ENCODE measurements at places on chromosomes 6 and 20.

DNA sequence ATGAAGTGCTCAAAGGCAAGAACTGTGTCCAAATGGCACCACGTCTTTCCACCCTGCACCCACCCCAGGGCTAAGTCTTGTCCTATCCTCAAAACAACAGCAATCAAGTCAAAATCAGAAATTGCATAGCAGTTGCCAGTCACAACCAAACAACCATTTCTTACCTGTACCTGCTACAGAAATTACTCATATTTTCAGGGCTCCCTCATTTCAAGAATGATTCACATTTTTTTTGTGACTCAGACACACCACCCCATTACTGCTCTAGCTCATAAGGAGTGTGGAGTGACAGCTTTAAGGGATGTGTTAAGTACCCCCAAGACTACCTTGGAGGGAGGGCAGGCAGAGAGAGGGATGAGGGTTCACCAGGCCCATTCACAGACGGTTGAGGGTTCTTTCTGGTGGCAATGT is 111.7 kb downstream of the TRERF1 start:
- no peak for DNase-seq

DNA sequence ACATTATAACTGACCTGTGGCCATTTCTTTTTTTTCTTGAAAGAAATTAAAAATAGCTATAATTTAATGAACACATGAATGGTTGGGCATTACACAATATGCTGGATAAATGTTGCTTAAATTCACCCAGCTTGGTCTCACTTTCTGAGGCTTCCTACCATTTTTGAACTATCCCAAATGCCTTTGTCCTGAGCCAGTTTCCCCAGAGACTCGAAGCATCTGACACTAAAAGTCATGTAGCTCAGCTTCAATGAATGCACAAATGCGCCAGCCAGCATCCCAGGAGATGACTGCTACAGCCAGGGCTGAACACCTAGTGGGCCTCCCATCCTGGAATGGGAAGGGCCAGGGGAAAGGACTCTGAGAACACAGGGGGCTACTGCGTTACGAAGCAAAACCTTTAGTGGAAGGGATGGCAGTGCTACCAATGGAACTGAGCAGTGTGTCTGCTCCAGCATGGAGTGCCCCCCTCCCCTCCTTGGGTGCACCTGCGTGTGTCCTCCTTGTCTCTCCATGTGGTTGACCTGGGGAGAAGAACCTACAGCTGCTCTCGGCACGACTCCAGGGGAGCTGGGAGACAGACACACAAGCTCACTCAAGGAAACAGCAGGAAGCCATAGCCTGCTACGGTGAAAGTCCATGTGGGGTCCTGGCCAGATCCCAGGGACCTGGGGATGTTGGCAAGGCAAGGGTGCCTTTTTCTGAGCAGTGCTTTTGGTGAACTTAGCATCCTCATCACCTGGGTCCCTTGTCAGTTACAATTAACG is 60.9 kb downstream of the IRF4 start:
- DNase-seq, result no peak

- DNase-seq, result no peak
These were observed 518.7 kb upstream of the RNF217 start for GRCh38 chr6:124443541-124443940.

- DNase-seq, result no peak
These were observed 4.8 kb downstream of the SOX18 start for GRCh38 chr20:64044484-64045247.

- DNase-seq, result no peak
These were observed 81.5 kb downstream of the RTN4IP1 start for GRCh38 chr6:106547601-106548453.

GRCh38 chr20:6838181-6838826 is 70.8 kb downstream of the BMP2 start:
- no peak for DNase-seq

DNA sequence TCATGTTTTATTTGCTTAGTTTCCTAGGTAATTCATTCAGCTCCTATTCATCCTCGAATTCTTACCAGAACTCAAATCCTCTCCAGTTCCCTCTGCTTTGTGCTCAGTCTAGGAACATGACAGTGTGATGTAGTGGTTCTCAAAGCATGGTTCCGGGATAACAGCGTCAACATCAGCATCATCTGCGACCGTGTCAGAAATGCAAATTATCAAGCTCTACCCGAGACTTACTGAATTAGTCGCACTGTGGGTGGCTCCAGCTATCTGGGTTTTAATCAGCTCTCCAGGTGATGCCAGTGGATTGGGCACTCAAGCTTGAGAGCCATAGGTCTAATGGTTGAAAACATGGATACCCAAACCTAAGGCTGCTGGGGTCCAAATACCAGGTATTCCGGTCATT is 7.7 kb upstream of the STK35 start:
- no peak for DNase-seq

DNA sequence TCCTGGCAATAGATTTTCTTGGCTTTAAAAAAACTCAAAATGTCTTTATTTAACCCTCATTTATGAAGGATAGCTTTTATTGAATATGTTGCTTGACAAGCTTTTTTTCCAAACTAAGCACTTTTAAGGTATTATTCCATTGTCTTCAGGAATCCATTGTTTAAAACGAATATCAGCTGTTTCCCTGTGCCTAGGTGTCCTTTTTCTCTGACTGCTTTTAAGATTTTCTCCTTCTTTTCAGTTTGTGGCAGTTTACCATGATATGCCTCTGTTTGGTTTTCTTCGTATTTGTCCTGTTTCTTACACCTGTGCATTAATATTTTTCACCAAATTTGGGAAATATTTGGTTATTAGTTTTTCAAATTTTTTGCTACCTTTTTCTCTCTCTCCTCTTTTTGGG is 68.4 kb downstream of the YTHDF1 start:
- no peak for DNase-seq

GRCh38 chr20:44765701-44766347 is 20.2 kb downstream of the KCNK15 start:
- no peak for DNase-seq

DNA sequence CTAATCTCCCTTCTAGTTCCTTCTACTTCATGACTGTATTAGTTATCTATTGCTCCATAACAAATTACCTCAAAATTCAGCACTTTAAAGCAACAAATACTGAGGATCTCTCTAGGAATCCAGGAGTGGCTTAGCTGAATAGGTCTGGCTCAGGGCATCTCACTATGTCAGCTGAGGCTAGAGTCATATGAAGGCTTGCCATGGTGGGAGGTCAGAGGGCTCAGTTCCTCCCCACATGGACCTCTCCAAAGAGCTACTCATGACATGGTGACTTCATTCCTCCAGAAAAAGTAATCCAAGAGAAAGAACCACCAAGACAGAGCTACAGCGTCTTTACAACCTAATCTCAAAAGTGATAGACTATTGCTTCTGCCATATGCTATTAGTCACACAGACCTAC is 70.2 kb upstream of the PRND start:
- DNase-seq, result no peak

DNA sequence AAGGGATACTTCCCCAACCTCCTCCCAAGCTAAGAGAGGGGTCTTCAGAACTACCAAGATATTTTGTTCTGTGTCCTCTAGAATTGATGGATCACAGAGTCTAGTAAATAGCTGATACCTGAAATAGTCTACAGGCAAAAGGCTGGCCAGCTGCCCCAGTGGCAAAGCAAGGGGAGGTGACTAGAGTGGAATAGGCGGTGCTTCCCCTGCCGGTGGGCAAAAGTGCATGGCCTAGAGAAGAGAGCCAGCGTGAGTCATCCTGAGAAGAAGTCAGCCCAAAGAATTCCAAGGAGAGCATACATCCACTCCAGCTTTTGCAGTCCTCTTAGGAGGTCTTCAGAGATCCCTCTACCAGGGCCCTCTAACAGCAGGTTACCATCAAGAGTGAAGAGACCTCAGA is 14.7 kb downstream of the DPPA5 start:
- no peak for DNase-seq

DNA sequence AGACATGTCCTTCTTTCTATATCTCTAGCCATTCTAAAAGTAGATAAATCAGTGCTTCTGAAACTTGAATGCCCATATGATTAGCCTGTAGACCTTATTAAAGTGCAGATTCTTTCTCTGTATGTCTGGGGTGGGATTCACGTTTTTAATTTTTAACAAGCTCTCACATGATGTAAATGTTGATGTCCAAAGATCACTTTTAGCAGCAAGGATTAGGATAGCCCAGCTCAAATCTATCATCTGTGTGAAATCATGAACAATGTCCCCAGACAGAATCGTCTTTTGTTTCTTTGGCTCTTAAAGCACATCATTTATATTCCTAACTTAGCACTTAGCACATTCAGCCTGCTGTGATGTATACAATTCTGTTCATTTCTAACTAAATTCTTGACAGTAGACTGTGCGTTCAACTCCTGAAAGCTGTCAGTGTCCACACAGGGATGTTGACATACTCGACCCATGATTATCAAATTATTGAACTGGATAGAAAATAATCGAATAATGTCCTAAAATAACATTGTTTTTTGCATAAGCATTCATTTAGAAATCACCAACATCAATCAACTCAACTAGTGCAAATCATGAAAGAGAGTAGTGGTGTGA is 102.1 kb upstream of the MLIP start:
- no peak for DNase-seq

DNA sequence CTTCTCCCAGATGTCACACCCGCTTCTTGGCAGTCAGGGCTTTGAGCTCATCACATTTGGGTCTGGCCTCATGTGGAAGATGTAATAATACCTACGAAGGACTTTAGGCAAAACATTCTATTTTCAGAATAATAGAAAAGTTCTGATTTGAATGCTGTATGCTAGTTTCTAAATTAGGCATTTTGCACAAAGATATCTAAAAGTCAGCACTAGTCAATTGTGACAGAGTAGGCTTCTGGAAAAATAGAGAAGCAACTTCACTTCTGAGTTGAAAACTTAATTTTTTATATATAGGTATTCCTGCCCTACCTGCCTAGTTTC is 38.3 kb upstream of the CD2AP start:
- no peak for DNase-seq

- no peak for DNase-seq
These were observed 83.1 kb upstream of the CBLN4 start for GRCh38 chr20:56088375-56088774.

DNA sequence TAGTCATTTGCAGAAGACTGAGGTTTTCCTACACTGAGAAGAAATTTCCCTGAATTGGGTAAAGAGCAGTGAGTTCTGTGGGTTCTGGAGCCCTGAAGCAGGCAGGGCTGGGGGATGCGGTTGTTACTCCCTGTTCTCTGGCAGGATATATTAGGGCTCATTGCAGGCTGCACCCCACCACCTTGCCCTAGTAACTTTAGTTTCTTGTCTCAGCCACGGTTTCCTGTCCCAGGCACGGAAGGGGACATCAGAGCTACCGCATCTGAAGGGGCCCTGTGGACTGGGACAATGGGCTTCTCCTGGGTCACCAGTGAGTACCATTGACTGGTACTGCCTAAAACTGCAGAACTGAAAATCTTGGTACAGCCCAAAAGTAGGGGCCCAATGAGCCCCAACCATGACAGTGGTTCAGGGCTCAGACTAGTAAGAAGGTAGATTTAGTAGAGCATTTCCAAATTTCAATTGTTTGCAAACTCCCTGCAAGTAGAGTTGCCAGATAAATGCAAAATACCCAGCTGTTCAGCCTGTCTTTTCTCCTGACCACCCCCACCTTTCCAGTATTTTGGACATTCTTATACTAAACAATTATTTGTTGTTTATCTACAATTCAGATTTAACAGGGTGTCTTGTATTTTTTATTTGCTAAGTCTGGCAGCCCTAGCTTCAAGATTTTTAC is 54.5 kb upstream of the EYA2 start:
- no peak for DNase-seq

DNA sequence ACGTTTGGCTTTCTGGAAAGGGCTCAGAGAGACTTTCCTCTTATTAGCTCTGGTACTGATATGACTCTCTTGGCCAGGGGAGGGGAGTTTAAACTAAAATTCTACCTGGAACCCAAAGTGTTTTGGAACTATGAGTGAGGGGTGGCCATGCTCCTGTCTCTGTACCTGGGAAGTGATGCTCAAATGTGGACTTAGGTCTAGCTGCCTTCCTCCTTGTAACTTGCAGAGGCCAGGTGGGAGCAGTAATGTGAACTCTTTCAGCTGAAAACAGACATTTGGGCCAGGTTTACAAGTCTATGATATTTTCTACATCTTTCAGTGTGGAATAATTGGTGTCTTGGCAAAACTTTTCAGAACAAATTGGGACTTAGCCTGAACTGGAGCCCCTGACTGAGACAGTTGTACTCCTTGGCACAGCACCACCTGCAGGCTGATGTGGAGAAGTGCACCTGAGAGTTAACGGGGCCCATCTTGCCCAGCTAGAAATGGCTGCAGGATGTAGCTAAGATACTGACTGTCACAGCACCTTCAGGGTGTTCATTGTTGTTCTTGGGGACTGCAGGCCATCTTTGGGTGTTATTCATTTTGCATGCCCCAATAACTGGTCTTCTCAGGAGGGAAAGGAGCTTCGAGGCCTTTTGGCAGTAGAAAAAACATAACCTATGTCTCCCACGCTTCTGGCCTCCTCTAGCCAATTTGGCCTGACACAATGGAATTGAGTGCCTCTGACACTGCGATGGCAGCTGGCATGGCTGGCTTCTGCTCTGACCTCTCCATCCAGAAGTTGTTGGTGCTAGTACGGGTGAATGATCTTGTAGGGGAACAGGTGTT is 37.1 kb downstream of the CD109 start:
- DNase-seq, result no peak

- DNase-seq, result no peak
These were observed 30.9 kb upstream of the CD83 start for GRCh38 chr6:14086701-14087100.

- no peak for DNase-seq
These were observed 46.4 kb downstream of the EBF4 start for GRCh38 chr20:2739042-2739398.

DNA sequence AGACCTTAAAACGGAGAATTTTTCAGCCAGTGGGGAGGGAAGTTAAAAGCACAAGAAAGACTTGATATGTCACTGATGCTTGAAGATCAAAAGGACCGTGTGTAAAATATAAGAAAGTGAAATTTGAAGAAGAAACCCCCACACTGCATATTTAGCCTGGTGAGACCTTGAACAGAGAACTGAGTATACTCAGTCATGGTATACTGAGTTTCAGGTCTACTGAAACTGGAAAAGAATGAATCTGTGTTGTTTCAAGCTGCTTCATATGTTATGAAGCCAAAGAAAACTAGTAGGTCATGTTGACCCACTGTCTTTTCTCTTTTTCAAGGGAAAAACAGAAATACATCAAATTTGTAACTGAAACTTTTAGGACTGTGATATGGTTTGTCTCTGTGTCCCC is 443.8 kb upstream of the GJE1 start:
- DNase-seq, result no peak

Measured in BJ (cell line).